ENCODE measurements at places on chromosomes 11 and 22.
A peak's percentile ranks its signal among the peaks of the same experiment; 100 is the strongest.

DNA sequence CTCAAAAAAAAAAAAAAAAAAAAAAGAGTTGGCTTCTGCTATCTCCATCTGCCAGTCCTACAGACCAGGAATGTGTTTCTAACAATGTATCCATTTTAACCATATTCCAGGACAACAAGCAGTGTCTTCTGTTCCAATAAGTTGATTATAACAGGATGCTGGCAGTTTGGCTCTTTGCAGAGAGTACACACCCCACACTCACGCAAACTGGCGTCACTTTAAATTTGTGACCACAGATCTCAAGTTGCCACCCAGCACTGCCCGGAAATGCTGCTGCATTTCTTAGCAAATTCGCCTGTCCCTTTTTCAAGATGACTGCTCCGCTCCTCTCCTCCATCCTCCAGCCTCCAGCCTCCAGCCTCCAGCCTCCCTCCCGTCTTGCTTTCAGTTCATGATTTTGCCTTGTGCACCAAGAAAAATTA is 44.3 kb downstream of the SCGB1A1 start:
- DNase-seq = no peak

DNA sequence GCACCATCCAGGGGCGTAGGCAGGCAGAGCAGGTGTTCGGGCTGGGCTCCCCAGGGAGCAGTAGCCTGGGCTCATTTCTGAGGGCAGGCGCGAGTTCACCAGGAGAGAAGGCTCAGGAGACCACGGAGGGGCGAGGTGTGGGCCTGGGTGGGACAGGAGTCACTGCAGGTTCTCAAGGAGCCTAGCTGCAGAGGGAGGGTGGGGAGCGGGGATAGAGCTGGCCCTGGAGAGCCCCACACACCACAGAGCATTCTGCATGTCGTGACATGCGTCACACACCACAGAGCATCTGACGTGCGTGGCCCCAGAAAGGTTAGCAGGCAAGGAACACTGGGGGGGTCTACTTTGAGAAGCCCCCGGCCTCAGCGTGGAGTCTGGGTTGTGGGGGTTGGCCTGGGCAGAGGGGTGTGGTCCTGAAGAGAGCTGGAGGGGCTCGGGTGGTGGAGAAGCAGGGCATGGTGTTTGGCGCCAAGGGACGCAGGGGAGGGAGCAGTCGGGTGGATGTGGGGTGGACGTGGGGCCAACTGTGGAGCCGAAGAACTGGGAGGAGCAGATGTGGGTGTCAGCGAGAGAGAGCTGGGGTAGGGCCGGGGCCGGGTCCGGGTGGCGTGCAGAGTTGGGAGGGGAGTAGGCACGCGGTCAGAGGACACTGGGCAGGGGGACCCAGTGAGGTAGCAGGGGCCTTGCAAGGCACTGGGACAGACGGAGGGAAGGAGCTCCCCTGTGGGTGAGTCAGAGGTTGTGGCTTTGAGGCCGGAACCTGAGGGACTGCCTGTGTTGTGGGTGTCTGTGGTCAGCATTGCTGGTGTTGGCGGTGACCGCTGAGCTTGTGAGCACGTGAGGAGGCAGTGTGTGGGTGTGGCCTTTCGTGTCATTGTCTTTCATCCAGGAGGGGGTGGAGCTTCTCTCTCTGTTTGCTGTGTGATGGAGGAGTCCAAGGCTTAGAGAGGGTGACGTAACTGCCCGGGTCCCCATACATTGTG is 25.5 kb downstream of the CTTN start:
- DNase-seq = peak; percentile 95

- no peak for DNase-seq
Measured at GRCh38 chr11:118275176-118275575, 11.1 kb upstream of the MPZL2 start.

DNA sequence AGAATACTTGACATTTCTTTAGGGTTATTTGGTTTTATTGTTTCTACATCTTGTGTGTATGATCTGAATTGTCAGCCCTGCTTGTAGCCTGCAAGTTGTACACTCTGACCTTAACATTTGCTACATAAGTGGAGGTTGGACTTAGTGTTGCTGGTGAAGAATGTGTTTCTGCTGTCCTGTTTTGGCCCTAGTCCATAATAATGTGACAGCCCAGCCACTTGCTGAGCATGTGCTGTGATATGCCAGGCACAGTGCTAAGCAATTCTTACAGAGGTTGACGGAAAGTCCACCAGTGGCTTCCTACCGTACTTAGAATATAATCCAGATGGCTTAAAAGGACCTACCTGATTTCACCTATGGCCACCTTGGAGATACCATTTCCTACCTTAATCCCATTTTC is 526.6 kb downstream of the NELL1 start:
- DNase-seq = no peak

DNA sequence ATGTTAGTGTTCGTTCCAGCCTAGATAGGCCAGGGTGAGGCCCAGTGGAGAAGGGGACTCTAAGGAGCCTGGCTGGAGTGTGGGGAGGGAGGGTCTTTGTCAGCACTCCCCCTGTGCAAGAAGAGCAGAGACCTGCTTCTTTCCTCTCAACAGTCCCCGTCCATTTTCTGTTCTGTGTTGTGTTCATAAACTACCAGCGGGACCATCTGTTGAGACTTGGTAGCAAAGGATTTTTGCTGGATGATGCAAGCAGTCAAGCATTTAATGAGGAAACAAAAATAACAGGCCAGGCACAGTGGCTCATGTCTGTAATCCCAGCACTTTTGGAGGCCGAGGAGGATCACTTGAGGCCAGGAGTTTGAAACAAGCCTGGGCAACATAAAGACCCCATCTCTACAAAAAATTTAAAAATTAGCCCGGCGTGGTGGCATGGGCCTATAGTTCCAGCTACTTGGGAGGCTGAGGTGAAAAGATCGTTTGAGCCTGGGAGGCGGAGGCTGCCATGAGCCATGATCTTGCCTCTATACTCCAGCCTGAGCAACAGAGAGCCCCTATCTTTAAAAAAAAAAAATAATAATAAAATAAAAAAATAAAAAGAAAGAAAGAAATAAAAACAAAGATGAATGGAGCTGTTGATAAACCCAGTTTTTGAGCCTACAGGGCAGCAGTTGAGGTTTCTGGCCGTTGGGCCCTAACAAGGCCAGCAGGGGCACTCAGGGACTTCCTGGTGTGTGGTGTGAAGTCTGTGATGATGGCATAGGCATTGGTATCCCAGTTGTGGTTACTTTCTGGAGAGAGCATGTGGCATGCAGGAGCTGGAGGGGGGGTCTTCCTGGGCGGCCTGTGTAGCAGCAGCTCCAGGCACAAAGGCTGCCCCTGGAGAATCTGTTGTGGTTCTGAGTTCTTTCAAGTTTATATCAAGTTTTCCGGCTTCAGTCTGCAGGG is 1.7 kb upstream of the TXNRD2 start:
- DNase-seq = peak; percentile 93

DNA sequence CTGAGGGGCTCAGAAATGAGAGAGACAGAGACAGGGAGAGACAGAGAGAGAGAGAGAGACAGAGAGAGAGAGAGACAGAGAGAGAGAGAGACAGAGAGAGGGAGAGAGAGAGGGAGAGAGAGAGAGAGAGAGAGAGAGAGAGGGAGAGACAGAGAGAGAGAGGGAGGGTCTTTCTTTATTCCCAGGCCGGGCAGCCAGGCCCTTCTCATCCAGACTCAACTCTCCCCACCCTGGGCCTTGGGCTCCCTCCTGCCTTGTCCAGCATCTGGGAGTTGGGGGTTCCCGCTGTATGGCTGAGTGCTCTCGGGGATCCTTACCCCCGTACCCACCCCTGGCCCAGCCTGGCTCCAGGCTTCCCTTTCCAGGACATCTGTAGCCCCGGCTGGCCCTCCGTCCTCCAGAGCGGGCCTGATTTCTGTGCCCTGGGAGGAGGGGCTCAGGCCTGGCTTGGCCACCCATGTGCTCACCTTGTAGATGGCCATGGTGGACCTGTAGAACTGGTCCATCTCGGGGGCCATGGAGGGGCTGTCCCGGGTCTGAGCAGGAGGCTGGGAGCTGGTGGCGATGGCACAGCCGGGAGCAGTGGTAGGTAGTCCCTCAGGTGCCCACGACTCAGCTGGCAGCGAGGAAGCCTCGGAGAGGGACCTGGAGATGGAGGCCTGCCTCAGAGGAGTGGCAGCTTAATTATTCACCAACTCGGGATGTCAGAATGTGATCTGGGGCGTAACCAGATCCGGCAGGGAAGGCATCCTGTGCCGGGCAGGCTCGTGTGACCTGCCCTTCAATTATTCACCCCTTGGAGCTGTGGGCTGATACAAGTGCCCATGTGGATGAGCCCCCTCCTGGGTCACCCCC is at the start of gene BAIAP2L2:
BAIAP2L2 (minus strand) TSS at position 677 of the 855 bp plus-strand sequence; CDS start at position 518, 159 bp downstream.
- no peak for DNase-seq

- peak; percentile 63 for DNase-seq
Measured at GRCh38 chr11:116078101-116078591, 573.9 kb upstream of the CADM1 start.

DNA sequence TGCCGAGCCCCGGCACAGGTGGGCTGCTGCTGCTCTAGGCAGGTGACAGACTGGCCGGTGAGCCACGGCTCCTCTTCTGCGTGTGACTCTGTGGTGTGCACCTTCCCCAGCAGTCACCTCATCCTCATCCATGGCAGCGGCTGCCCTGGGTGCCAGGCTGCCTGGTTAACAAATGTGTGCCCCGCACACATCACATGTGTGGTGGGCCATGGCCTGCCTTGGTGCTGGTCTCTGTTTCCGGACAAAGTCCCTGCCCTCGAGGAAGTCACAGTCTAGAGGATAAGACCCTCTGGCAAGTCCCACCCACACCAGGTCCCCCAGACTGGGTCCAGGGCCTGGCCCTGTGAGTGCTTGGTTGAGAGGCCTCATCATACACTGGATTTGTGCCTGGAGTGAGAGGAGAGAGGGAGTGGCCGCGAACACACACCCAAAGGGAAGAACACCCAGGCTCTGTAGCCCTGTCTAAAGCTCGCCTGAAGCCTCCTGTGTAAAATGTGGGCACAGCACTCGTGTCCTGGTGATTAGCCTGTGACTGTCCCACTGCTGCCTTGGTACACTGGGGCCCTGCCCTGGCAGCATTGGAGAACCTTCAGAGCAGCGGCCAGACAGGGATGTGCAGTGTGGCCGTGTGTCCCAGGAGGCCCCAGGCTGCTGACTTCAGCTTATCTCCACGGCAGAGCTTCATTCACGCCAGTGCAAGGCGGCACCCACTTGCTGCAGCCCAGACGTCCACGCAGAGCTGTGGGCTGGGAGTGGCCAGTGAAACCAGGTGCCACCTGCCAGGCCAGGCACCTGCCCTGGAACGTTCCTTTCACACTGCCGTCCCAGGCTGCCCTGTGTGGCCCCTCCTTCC is 269.9 kb downstream of the TBC1D22A start:
- no peak for DNase-seq

DNA sequence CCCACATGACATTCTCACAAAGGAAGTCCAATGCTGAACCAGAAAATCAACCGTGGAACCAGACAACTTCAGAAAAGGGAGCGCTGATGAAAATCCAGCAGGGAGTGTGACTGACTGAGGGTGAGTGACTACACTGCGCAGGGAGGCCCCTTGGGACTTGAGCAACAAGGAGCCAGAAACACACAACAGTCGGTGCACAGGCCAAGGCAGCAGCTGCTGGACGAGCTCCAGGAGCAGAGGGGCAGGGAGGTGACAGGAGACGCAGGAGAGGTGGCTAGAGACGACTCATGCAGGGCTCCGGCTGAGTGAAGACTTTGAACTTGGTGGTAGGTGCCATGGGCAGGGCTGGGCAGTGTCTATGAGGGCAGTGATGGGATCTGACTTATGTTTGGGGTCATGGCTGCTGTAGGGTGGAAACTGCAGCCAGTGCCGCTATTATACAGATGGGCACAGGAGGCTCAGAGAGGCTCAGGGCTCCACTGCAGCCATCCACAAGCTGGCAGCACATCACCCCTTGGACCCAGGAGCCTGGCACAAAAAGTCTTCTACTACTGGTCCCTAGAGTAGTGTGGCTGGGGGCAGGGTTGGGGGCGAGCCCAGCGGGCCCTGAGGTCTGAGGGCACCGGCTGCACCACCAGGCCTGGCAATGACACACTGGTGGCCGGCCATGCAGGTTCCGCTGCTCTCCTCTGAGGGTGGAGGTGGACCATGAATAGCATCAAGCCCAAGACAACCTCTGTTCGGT is 10.3 kb upstream of the FADD start:
- no peak for DNase-seq

GRCh38 chr11:38517991-38518390 is 1920.0 kb upstream of the RAG2 start:
- DNase-seq = no peak

DNA sequence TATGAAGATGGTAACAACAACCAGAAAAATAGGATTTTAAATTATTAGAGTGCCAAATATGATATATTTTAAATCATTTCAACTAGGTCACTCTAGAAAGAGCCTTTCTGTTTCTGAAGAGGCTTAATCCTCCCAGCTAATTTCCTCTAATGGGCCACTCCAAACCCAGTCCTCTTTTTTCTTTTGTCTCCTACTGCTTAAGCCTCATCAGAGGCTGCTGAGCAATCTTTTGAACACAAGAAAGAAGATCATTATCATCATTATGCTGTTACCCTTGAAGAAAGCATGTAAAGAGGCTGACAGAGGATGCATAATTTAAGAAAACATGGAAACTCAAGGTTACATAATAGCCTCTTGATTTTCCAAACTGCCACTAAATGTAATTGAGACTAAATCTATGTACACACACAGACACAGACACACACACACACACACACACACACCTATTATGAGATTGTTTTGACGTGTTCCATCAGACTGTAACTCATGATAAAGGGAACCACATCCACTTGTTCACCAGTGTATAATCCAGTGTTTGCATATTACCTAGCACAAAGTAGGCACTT is 519.6 kb downstream of the METTL15 start:
- DNase-seq = no peak

- DNase-seq = no peak
Measured at GRCh38 chr11:93936460-93936859, 84.7 kb upstream of the HEPHL1 start.

- DNase-seq = no peak
Measured at GRCh38 chr22:32487461-32487860, 12.8 kb downstream of the FBXO7 start.

- no peak for DNase-seq
Measured at GRCh38 chr11:444396-445144, 2.8 kb upstream of the ANO9 start.

GRCh38 chr11:133509924-133510697 is 22.2 kb downstream of the OPCML start:
- DNase-seq = no peak

GRCh38 chr11:132099692-132100091 is 729.3 kb downstream of the NTM start:
- no peak for DNase-seq

- DNase-seq = no peak
Measured at GRCh38 chr11:112477581-112478317, 217.1 kb upstream of the PLET1 start.

DNA sequence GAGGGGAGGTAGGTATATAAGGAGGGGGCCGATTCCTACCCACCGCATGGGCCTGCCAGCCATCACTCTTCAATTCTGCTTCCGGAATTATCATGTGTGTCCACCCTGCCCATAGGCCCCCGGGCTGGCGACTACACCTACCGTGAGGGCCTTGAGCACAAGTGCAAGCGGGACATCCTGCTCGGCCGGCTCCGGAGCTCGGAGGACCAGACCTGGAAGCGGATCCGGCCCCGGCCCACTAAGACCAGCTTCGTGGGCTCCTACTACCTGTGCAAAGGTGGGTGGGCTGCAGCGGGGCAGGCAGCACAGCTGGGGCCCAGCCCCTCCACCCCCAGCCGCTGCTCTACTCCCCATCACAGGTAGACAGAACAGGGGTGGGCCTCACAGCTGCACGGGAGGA is 38.4 kb upstream of the TEF start:
- no peak for DNase-seq

GRCh38 chr11:85912414-85912813 is 57.2 kb downstream of the CCDC83 start:
- DNase-seq = no peak

GRCh38 chr11:41031551-41032060 is 427.8 kb downstream of the LRRC4C start:
- DNase-seq = no peak
